Activated T-helper 1 cell treated with anti-CD3 and anti-CD28 coated beads, Interleukin-12 subunit alpha, Interleukin-12 subunit beta, Interleukin-2, Interleukin-4 antibody, amounts not matched to agents 30 ng/mL and 10 ng/mL and 1 ng/mL, durations not matched to agents 14 hours and 24 hours and 36 hours (primary cell): ENCODE measurements at places on chromosomes 2 and 18. TPM values are rescaled to one million over a fixed set of nuclear protein-coding genes. Genes with fewer than 3 reads are reported as not detected.

Gene PLEK
- total RNA-seq: 3.2 TPM in 2 replicates

Gene CCDC142
- 30.4 and 36.3 TPM in 2 replicates for total RNA-seq

Gene CAPG
- 35.5 and 38.2 TPM in 2 replicates for total RNA-seq

Gene ARHGEF33
- total RNA-seq: 0.15 and 0.36 TPM in 2 replicates

Gene IL36G
- total RNA-seq: not detected in 2 replicates

Gene SCN9A
- 0.07 and 0.13 TPM in 2 replicates for total RNA-seq

Gene POTEC
- not detected in 2 replicates for total RNA-seq

Gene CGREF1
- total RNA-seq: 12.9 and 18.0 TPM in 2 replicates

GRCh38 chr2:227829337-227829736, 15.7 kb downstream of the CCL20 start:
- H3K27ac ChIP-seq: no peak overlapping the region
- H3K4me3 ChIP-seq: no peak overlapping the region
- no peak for DNase-seq

GRCh38 chr2:182611009-182611408, 105.0 kb upstream of the DNAJC10 start:
- DNase-seq: no peak
- H3K4me1 ChIP-seq: no peaks in the 10 kb centered on the region
- H3K27me3 ChIP-seq: peaks cover 3% of the 10 kb centered on the region
- no peak overlapping the region for H3K27ac ChIP-seq
- no peak overlapping the region for H3K4me3 ChIP-seq
- H3K36me3 ChIP-seq: no peaks in the 10 kb centered on the region

DNA sequence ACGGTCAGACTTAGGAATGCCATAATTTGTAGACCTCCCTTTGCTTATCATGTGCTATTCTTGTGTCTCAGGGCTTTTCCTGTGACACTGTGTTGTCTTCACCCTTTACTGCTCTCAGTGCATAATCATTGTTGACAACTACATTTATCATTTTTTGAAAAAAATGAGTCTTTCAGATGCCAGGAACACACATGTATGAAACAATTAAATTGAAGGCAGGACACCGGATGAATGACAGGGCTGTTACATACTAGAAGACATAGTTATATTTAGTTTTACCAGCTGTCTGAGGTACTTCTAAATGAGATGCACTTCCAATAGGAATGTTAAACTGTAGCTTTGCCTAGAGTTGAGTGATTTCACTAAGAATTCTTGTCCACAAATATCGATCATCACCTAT, 243.5 kb downstream of the LRP1B start:
- no peaks in the 10 kb centered on the region for H3K36me3 ChIP-seq
- no peaks in the 10 kb centered on the region for H3K27me3 ChIP-seq
- no peak overlapping the region for H3K27ac ChIP-seq

GRCh38 chr2:98608962-98609604, 694 bp downstream of the UNC50 start:
- peaks cover 29% of the 10 kb centered on the region for H3K36me3 ChIP-seq
- H3K27me3 ChIP-seq: peaks cover 3% of the 10 kb centered on the region
- peak overlapping the region; percentile 94 for H3K4me3 ChIP-seq
- DNase-seq: no peak
- peak overlapping the region; percentile 94 for H3K27ac ChIP-seq
- peaks cover 68% of the 10 kb centered on the region for H3K4me1 ChIP-seq

GRCh38 chr2:241855888-241856422, 2.7 kb downstream of the PDCD1 start:
- peaks cover 8% of the 10 kb centered on the region for H3K36me3 ChIP-seq
- DNase-seq: no peak
- H3K4me3 ChIP-seq: peak overlapping the region; percentile 88
- H3K4me1 ChIP-seq: peaks cover 23% of the 10 kb centered on the region
- H3K27ac ChIP-seq: no peak overlapping the region

GRCh38 chr2:212959471-212960117, 191.8 kb downstream of the IKZF2 start:
- DNase-seq: no peak
- peaks cover 3% of the 10 kb centered on the region for H3K27me3 ChIP-seq
- H3K4me1 ChIP-seq: peaks cover 23% of the 10 kb centered on the region
- H3K36me3 ChIP-seq: no peaks in the 10 kb centered on the region
- no peak overlapping the region for H3K27ac ChIP-seq

- H3K27me3 ChIP-seq: no peaks in the 10 kb centered on the region
- H3K4me3 ChIP-seq: no peak overlapping the region
- no peaks in the 10 kb centered on the region for H3K36me3 ChIP-seq
- no peak overlapping the region for H3K27ac ChIP-seq
These were observed 21.0 kb upstream of the L3MBTL4 start for GRCh38 chr18:6435731-6436130.

- H3K4me1 ChIP-seq: no peaks in the 10 kb centered on the region
- no peak for DNase-seq
- no peak overlapping the region for H3K27ac ChIP-seq
- no peaks in the 10 kb centered on the region for H3K27me3 ChIP-seq
- no peaks in the 10 kb centered on the region for H3K36me3 ChIP-seq
These were observed 38.0 kb downstream of the KCNE4 start for GRCh38 chr2:223090039-223090438.

- H3K27ac ChIP-seq: no peak overlapping the region
- H3K36me3 ChIP-seq: no peaks in the 10 kb centered on the region
- H3K4me3 ChIP-seq: no peak overlapping the region
- no peaks in the 10 kb centered on the region for H3K27me3 ChIP-seq
- DNase-seq: no peak
These were observed 439.8 kb upstream of the HNRNPA3 start for GRCh38 chr2:176772816-176773215.

DNA sequence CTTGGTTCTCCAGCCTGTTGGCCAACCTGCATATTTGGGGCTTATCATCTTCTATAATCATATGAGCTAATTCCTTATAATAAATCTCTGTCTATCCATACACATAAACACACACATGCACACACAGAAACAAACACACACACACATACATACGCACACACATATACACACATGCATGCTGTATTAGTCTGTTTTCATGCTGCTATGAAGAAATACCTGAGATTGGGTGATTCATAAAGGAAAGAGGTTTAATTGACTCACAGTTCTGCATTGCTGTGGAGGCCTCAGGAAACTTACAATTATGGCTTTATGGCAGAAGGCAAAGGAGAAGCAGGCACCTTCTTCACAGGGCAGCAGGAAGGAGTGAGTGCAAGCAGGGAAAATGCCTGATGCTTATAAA, 707.4 kb upstream of the CDH2 start:
- H3K4me1 ChIP-seq: no peaks in the 10 kb centered on the region
- H3K27me3 ChIP-seq: no peaks in the 10 kb centered on the region
- H3K36me3 ChIP-seq: no peaks in the 10 kb centered on the region
- DNase-seq: no peak
- H3K4me3 ChIP-seq: no peak overlapping the region

DNA sequence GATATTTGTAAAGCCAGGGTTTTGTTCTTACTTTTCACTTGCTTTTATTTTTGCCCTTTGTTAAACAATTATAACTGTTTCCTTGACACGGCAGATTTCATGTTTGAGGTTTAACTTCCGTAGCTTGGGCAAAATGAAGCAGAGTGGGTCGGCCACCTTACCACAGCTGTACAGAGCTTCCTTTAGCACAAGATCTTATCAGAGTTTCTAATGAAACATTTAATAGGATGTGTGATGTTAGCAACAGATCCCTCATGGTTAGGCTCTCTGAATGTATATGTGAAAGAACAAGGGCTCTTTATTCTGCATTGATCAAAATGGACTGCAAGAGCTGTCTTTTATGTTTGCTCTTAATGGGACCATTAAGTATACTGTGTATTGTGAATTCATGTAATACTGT, 22.3 kb downstream of the RNF125 start:
- H3K27ac ChIP-seq: peak overlapping the region; percentile 95
- peaks cover 44% of the 10 kb centered on the region for H3K36me3 ChIP-seq
- DNase-seq: peak; percentile 49
- H3K4me1 ChIP-seq: peaks cover 48% of the 10 kb centered on the region
- no peaks in the 10 kb centered on the region for H3K27me3 ChIP-seq
- peak overlapping the region; percentile 73 for H3K4me3 ChIP-seq

DNA sequence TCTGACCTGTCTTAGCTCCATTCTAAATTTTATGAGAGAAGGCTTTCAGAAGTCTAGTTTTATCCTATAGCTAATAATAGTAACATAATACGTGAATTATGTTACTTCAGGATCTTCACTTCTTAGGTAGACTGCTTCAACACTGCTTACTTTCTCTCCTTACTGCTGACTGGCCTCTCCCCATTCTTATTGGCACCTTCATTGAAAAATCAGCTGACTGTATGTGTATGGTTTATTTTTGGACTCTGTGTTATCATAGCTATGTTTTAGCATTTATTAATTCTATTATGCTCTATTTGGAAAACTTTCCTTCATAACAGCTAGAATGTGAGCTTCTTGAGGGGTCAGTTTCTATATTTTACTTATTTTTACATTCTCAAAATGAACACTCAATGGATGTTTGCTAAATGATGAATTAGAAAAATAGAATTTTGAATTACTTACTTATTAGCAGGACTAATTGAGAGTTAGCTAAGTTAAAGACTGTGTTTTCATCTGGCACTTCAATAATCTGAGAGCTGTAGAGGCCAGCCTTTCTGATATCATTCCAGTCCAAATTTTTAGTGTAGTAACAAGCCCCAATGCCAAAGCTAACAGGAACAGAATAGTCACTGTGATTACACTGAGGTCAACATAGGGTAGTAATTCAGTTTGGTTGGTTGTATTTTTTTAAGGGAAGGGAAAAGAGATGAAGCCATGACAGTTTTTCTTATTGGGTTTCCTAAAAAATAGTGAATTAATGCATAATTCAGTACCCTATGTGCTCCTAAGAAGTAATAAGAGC, 92.3 kb downstream of the TTC27 start:
- DNase-seq: no peak
- H3K4me3 ChIP-seq: no peak overlapping the region

DNA sequence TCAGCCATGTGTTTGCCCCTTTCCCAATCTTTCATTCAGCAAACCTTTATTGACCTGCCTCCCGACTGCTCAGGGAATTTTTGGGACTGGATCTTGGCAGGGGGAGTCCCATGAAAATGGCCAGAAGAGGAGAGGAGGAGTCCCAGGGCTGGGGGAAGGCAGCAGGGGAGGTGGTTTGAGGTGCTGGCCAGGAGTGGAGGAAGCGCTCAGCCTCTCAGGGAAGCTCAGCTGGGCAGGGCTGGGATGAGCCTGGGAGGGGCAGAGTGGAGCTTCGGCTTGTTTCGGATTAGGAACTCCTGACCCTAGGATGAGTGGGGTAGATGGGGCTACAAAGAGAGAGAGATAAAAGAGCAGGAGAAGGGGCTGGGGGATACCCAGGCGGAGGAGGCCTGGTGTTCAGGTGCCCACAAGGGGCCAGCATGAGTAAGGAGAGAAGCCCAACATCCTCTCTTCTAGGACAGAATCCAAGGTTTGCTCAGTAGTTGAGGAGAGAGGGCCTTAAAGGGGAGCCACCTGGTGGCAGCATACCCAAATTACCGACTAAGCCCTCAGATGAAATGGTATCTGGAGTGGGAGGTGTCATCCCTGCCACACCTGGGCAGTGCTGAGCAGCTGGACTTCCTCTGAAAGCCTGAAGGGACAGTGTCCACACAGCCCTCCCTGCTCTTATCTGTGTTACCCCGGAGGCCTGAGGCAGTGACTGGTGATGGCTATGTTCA, 91.1 kb downstream of the INHBB start:
- H3K36me3 ChIP-seq: no peaks in the 10 kb centered on the region
- DNase-seq: no peak
- H3K4me3 ChIP-seq: no peak overlapping the region
- H3K27me3 ChIP-seq: peaks cover 25% of the 10 kb centered on the region

DNA sequence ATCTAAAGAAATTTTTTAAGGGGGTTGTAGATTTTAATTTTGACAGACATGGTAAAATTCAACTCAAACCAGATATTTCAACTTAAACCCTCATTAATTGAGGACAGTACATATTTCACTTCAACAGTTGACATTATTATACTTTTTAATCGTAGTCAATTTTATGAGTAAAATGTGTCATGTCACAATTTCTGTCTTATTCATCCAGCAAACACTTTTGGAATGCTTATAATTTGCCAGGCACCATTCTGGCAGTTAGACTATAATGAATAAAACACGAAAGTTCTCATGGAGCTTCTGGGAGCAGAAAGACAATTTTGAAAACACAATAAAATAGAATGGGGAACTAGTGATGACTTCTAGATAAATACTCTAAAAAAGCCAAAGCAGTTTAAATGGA, 1094.8 kb downstream of the SUCLG1 start:
- H3K27me3 ChIP-seq: no peaks in the 10 kb centered on the region
- H3K4me1 ChIP-seq: no peaks in the 10 kb centered on the region
- no peak overlapping the region for H3K27ac ChIP-seq
- H3K36me3 ChIP-seq: no peaks in the 10 kb centered on the region
- H3K4me3 ChIP-seq: no peak overlapping the region
- DNase-seq: no peak

GRCh38 chr2:231709981-231710798, 1.9 kb downstream of the PTMA start:
- peak overlapping the region; percentile 94 for H3K27ac ChIP-seq
- DNase-seq: peak; percentile 90
- H3K4me1 ChIP-seq: peaks cover 29% of the 10 kb centered on the region
- peak overlapping the region; percentile 97 for H3K4me3 ChIP-seq
- H3K36me3 ChIP-seq: peaks cover 39% of the 10 kb centered on the region

- no peak for DNase-seq
- H3K27ac ChIP-seq: no peak overlapping the region
These were observed 7.5 kb upstream of the TUBA4A start for GRCh38 chr2:219261024-219261855.

GRCh38 chr2:188573453-188573852, 281.8 kb downstream of the GULP1 start:
- H3K27ac ChIP-seq: no peak overlapping the region
- DNase-seq: no peak
- no peak overlapping the region for H3K4me3 ChIP-seq
- H3K36me3 ChIP-seq: no peaks in the 10 kb centered on the region
- H3K27me3 ChIP-seq: peaks cover 1% of the 10 kb centered on the region

DNA sequence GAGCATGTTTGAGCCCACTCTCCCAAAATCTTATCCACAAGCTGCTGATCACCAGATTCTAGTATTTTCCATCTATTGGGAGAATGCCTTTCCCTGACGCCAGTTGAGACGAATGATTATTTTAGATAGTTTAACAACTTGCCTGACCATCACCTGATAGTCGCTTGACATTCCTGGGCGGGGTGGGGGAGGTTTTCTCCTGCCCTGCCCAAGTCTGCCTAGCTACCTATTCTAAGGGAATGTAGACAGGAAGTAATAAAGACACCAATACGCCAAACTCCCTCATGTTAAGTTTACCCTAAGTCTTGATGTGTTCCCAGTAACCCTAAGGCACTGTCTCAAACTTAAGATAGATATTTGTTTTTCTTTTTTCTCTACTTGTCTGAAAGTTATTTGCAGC, 4.6 kb upstream of the ACAA2 start:
- no peaks in the 10 kb centered on the region for H3K27me3 ChIP-seq
- peaks cover 27% of the 10 kb centered on the region for H3K36me3 ChIP-seq
- peaks cover 72% of the 10 kb centered on the region for H3K4me1 ChIP-seq
- H3K4me3 ChIP-seq: no peak overlapping the region
- no peak overlapping the region for H3K27ac ChIP-seq
